ENCODE measurements at places on chromosomes 2 and 18.

GRCh38 chr18:6313415-6313814 lies 101.3 kb downstream of the L3MBTL4 start:
- no peaks in the 10 kb centered on the region for H3K36me3 ChIP-seq
- DNase-seq = no peak
- H3K4me3 ChIP-seq = no peak overlapping the region
- no peaks in the 10 kb centered on the region for H3K4me1 ChIP-seq

- no peak overlapping the region for H3K4me3 ChIP-seq
- no peaks in the 10 kb centered on the region for H3K36me3 ChIP-seq
- H3K4me1 ChIP-seq = peaks cover 26% of the 10 kb centered on the region
- no peak for DNase-seq
- H3K27ac ChIP-seq = no peak overlapping the region
These were observed 2.3 kb upstream of the MAL start for GRCh38 chr2:95023222-95023597.

GRCh38 chr2:116467243-116467642 lies 1347.2 kb upstream of the DDX18 start:
- H3K27ac ChIP-seq = no peak overlapping the region
- H3K36me3 ChIP-seq = no peaks in the 10 kb centered on the region
- H3K27me3 ChIP-seq = no peaks in the 10 kb centered on the region
- no peak for DNase-seq
- H3K4me1 ChIP-seq = no peaks in the 10 kb centered on the region
- H3K4me3 ChIP-seq = no peak overlapping the region

DNA sequence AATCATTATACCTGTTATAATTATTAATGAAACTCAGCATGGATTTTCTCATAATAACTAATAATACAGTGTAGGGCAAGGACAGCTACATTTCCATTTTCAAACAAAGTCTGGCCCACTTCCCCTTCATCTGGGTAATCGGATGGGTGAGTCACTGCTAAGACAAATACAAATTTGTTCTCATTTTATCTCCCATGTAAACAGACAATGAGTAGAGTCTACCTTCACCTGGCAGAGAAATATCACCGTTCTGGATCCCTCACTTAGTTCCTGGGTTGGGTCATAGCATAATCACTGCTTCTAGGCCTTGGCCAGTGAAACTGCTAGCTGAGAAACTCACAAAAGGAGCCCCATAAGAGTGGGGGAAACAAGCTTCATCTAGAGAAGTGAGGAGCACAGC lies 9.2 kb downstream of the CNTNAP5 start:
- DNase-seq = no peak
- no peaks in the 10 kb centered on the region for H3K4me1 ChIP-seq
- no peak overlapping the region for H3K27ac ChIP-seq
- H3K27me3 ChIP-seq = no peaks in the 10 kb centered on the region

DNA sequence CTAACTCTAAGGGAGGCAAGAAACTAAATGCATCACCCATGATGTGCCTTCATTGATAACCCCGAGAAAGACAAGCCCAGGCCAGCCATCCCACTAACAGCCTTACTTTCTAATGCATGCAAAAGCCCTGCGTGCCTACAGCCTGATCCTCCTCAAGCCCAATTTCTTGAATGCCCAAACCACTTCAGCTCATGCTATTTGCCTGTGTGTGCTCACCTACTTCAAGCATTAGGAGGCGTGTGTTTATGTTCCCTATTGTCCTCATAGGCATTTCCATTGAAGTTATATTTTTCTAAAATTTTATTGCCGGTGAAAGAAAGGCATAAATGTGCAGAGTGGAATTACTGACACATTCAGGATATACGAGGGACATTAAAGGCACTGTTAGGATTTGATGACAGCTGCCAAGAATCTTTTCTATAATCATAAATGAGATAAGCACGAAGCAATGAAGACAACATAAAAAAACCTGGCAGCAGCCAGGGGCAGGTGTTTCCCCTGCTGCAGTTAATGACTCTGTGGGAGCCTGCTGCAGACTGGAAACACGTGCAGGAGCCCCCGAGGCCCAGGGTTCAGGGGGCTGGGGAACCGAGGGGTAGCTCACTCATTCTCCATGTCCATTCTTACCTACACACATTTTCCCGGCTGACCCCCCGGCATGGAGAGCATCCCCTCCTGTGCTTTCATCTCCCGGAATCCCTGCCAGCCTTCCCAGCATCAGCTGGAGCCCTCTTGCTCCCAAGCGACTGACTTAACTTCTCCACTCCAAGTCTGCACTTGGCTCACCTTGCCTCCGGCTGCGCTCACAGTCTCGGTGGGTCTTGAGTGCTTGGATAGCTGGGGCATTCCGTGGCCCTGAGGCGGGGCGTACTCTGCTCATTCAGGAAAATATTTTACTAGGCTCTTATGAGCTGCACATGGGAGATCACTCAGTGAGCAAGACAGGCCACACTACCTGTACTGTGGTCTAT lies 292.3 kb upstream of the SIX2 start:
- no peaks in the 10 kb centered on the region for H3K4me1 ChIP-seq
- no peak overlapping the region for H3K27ac ChIP-seq
- no peaks in the 10 kb centered on the region for H3K36me3 ChIP-seq
- no peaks in the 10 kb centered on the region for H3K27me3 ChIP-seq
- no peak overlapping the region for H3K4me3 ChIP-seq

GRCh38 chr2:234793212-234793785 lies 158.5 kb upstream of the SH3BP4 start:
- no peaks in the 10 kb centered on the region for H3K4me1 ChIP-seq
- no peaks in the 10 kb centered on the region for H3K36me3 ChIP-seq
- H3K27me3 ChIP-seq = no peaks in the 10 kb centered on the region

DNA sequence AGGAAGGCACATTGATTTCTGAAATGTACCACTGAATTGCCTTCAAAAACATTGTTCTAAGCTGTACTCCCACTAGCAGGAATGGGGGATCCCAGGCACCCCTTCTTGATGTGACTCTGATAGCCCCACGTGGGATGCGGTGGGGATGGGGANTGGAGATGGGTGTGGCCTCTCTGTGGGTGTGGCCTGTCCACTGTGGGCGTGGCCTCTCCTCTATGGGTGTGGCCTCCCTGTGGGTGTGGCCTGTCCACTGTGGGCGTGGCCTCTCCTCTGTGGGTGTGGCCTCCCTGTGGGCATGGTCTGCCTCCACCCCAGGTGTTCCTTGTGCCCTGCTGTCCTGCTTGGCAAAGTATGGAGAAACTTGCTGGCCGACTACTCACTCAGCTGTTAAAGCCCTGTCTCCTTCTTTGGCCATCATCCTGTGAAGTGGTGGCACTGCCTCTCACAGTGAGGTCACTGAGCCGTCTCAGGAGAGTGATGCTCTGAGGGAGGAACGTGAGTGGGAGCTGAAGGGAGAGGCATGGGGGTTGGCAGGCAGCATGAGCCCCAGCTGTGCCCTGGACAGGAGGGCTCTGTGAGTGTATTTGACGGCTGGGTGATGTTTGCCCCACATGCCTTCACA lies 6.7 kb upstream of the PARD6G start:
- no peak overlapping the region for H3K27ac ChIP-seq
- H3K36me3 ChIP-seq = no peaks in the 10 kb centered on the region
- no peak overlapping the region for H3K4me3 ChIP-seq
- no peaks in the 10 kb centered on the region for H3K4me1 ChIP-seq
- DNase-seq = no peak

DNA sequence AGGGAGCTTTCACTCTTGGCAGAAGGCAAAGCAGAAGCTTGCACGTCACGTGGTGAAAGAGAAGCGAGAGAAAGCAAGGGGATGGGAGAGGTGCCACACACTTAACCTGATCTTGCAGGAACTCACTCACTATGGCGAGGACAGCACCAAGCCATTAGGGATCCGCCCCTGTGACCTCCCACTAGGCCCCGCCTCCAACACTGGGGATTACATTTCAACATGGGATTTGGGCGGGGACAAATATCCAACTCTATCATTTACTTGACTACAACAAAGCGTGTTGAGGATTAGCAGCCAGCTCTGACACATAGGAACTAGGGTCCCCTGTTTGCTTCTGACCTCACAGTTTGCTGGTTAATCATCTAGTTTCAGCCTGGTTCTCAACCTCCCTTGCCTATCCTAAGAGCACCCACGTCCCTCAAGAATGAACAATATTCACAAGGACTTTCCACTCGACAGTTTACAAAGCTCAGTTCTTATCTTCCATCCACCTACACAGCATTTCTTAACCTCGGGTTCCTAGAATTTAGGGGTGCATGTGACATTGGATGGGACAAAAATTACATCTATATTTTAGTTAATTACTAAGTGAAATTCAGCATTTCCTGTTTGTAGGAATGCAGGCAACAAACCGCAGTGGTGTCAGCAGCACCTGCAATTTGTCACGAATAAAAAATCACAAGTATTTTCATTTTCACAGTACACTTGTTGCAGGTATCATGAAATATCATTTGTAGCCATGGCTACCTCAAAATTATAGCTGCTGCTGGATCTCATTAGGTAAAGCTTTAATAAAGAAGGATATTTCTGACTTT lies 36.0 kb downstream of the LBH start:
- no peak overlapping the region for H3K4me3 ChIP-seq
- no peak for DNase-seq

- H3K4me3 ChIP-seq = no peak overlapping the region
- H3K4me1 ChIP-seq = no peaks in the 10 kb centered on the region
- no peak overlapping the region for H3K27ac ChIP-seq
- H3K27me3 ChIP-seq = no peaks in the 10 kb centered on the region
- H3K36me3 ChIP-seq = no peaks in the 10 kb centered on the region
- DNase-seq = no peak
These were observed 4.7 kb downstream of the CHRNA1 start for GRCh38 chr2:174759381-174760065.

DNA sequence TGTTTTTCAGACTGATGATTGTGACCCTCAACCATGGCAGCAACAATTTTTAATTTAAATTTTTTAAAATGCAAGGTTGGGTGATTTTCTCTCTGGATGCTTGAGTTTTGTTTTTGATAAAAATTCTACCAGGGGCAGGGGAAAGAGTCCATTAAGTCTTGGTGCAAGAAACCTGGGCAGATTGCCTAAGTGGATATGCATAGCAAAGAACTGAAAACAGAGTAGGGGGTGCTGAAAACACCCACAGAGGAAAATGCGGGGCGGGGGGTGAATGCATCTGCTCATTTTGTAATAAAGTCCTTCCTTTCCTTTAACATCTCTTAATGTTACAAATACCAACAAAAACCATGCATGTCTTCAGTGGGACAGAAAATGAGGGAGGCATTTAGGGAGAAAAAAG lies 138.0 kb downstream of the NEDD4L start:
- no peaks in the 10 kb centered on the region for H3K27me3 ChIP-seq
- no peak overlapping the region for H3K27ac ChIP-seq
- no peaks in the 10 kb centered on the region for H3K4me1 ChIP-seq
- no peak for DNase-seq
- H3K4me3 ChIP-seq = no peak overlapping the region

DNA sequence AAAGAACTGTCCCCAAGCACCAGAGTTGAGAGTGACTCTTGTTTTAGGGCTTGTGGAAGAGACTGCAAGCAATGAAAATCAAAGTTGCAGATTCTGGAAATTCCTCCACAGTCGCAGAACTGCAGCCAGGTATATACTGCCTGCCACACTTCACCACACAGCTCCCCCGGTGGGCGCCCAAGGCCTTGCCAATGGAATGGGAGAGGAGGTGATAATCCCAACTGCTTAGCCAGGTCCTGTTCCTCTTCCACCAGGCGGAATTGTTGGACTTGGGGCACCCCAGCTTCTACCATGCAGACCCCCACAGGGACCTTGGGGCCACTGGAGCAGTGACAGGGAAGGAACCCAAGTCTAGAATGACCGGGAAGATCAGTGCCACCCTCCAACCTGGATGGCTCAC lies 4.8 kb upstream of the PDIA6 start:
- no peaks in the 10 kb centered on the region for H3K36me3 ChIP-seq
- H3K4me1 ChIP-seq = peaks cover 4% of the 10 kb centered on the region
- peak; percentile 43 for DNase-seq
- H3K27ac ChIP-seq = no peak overlapping the region

DNA sequence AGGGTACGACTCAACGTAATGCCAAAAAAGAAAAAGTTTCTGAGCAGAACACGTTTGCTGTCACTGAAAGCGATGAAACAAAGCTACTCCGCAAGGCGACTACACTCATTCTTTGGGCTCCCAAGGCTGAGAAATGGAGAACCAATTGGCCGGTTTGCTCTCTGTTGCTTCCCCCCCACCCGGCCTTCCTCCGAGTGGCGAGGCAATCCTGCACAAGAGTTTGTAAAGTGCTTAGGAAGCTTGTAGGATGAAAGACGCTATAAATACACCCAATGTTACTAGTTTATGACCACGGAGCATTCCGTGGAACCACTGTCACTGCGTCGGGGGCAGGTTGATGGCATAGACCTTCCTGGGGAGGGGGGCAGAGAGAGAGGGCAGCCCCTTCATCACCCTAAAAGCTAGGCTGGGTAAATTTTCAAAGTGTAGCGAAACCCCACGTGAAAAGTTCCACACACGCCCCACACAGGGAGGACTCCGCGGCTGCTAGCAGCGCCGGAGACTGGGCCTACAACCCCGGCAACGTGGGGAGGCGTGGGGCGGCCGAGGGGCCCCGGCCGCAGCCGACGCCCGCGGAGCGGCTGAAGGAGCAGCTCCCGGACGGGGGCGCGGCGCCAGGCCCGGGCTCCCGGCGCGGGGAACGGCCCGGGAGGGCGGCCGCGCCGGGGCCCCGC lies 915 bp downstream of the CUL3 start:
- H3K27me3 ChIP-seq = no peaks in the 10 kb centered on the region
- peak overlapping the region; percentile 93 for H3K27ac ChIP-seq
- H3K4me3 ChIP-seq = peak overlapping the region; percentile 86
- H3K4me1 ChIP-seq = no peaks in the 10 kb centered on the region
- no peak for DNase-seq

DNA sequence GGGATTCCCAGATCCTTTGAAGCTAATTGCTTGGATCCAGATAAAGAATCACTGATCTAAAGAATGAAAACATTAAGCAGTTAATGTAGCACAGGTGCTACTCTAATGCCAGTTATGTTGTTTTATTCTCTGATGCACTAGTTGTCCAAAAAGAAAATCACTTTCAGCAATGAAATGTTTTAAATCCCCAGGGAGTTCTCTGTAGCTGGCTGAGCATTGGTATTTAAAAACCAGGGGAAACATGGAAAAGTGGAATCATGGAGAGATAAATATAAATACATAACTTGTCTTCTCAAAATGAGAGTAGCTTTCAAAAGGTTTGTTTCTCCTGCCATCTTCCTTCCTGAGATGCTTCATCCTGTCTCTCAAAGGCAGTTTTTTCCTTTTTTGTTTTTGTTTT lies 37.7 kb downstream of the CD302 start:
- H3K4me1 ChIP-seq = peaks cover 58% of the 10 kb centered on the region
- DNase-seq = no peak
- H3K27me3 ChIP-seq = no peaks in the 10 kb centered on the region
- H3K27ac ChIP-seq = no peak overlapping the region
- H3K4me3 ChIP-seq = no peak overlapping the region

DNA sequence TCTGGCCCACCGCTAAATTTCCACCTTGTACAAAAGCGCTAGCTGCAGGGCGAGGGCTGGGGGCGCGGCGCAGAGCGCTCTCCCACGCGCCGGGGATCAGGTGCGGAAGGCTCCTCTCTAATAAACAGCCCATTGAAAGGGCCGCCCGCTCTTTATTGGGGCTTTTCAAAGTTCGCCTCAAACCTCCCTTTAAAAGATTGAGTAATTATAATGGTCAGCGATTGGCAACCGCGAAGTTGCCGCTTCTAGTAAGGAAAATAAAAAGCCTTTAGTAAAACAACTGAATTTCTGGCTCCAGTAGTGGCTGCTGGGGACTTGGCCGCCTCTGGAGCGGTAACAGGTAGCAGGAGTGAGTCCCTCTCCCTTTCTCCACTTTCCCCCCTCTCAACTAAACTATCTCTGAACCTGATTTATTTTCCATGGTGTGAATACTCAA lies 755 bp downstream of the NEUROD1 start:
- DNase-seq = no peak
- H3K4me1 ChIP-seq = peaks cover 40% of the 10 kb centered on the region
- H3K27me3 ChIP-seq = peaks cover 77% of the 10 kb centered on the region
- H3K4me3 ChIP-seq = no peak overlapping the region
- H3K27ac ChIP-seq = no peak overlapping the region

Measured in tibial artery (tissue), 4 donors.